ENCODE measurements at places on chromosomes 2 and 18.

GRCh38 chr2:24493713-24494112 lies 2.7 kb downstream of the NCOA1 start:
- no peak for DNase-seq

- peak; percentile 2 for DNase-seq
These were observed 98.2 kb upstream of the HNMT start for GRCh38 chr2:137865954-137866540.

- no peak for DNase-seq
These were observed 83.6 kb upstream of the BCL2L11 start for GRCh38 chr2:111037128-111037527.

DNA sequence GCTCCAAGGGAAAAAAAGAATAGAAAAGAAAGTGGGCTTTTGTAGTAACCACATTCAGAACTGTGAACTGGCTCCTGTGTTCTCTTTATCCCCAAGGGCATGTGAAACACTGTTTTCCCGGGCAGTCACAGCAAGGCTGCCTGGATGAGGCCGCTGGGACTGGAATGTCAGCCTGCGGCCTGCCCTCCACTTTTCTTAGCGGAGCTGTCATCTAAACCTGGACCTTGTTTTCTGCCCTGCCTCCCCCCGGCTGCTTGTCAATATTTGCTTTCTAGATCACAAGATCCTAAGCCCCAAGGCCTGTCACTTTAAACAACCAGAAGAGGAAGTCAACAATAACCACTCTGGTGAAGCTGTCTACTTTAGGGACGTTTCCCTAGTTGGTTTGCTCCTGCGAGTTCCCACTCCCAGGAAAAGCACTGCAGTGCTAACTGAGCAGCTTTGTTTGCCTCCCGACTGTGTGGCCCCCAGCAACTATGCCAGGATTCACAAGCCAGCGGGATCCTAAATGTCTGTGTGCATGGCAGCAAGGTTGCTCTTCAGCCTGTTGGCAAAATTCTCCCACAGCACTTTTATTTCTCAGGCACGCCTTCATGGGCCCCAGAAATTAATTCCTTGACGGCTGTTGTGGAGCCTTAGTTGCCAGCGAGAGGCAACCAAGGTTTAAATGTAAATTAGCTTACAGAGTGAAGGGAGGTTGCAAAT lies 30.6 kb downstream of the SOWAHC start:
- DNase-seq, result no peak

- no peak for DNase-seq
These were observed 242.1 kb downstream of the DCC start for GRCh38 chr18:52582061-52582460.

DNA sequence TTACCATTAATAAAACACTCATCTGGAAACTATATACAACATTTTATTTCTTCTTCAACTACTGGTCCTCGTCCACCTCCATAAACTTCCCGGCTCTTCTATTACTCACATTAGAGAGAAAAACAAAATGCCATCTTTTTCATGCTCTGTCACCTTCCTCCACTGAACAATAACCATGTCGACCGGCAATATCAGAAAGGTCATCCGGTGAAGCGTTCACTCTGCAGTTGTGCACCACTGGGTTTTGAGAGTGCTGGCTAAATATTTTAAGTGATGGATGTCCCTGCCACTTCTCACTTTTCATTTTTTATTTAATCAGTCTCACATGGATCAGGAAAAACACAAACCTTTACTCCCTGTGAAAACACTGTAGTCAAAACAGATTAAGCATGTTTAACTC lies 48.2 kb downstream of the SPP2 start:
- no peak for DNase-seq

DNA sequence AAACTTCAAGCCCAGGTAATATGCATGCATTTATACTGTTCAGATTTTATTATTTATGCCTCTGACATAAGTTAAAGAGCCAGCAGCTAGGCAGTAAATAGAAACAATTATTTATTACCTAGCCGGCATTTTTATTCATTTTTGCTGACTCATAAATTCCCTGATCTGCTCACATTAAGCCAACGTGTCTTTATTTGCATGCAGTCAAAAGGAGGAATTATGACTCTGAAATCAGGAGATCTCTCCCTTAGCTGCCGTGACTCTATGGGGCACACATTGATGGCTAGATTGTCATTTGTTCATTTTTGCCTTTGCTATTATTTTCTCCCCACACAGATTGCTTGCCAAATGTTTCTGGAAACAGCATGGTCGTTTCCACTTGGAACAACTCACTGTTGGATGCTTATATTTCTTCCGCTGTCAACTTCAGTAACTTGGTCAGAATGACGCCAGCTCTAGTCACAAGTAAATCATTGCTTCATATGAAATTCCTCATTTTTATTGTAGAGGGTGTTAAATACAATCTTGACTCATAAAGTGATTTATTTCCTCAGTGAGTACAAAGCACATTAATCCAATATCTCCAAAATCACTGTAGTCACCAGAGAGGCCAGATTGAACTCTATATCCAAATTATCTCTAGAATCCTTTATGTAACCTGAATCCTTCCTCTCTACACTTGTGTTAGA lies 15.9 kb upstream of the ZBTB14 start:
- no peak for DNase-seq

DNA sequence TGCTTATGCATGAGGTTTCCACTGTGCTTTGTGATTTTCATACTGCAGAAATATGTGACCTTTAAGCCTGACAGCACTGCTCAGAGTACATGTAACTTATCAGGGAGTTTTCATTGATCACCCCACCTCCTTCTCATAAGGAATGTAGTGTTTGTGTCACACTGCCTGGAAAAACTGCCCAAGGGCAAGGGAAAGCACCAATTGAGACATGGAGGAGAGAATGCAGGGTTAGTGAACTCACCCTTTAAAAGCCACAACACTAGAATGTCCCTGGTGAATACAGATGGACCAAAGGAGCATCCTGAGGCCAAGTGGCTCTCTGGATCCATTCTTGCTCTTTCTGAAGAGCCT lies 147.2 kb upstream of the SPATS2L start:
- no peak for DNase-seq

Data from stimulated activated CD8-positive, alpha-beta memory T cell treated with anti-CD3 and anti-CD28 coated beads, Interleukin-2, amount 100 ng/mL, for 1 hour (primary cell).